ENCODE measurements at places on chromosomes 12 and 14.
A peak's percentile ranks its signal among the peaks of the same experiment; 100 is the strongest.

GRCh38 chr12:6735448-6736191 is 11.8 kb downstream of the COPS7A start:
- peak; percentile 41 for DNase-seq

DNA sequence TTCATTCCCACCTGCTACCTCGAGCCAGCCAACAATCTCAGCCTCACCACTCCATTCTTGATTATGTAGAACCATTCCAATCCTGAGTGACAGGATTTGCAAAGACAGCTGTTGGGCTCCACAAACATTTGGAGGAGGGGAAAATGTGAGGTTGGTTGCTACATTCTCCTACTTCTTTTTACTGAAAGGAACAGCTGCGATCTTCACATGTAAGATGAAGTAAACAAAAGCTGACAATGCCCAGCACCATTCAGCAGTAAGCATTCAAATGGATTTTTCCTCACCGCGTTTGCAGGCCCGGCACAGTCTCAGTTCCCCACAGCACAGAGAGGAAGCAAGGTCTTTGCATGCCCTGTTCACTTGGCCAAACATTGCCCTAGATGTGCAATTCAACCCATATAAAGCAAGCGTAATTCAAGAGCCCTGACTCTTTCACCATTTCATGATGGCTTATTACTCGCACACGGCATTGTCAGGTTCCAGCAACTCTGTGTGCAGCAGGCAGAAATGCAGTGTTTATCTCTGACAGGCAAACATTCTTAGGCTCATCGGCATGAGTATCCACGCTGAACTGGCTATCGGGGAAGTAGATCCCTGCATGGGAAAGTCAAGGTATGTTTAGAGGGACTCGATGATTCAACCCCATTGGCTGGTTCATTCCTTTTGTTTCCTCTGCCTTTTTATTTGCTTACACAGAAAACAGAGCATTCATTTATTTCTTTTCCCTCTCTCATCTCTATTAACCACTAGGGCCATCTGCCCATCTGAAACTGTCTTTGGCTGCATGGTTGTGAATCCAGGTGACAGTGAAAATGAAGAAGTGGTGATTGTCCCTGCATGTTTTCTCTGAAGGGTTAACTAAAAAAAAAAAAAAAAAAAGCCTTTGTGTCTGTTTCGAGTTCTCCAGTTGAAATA is 236.1 kb upstream of the PLEKHG7 start:
- DNase-seq: peak; percentile 73

GRCh38 chr12:15700595-15700994 is 88.6 kb downstream of the EPS8 start:
- peak; percentile 83 for DNase-seq

DNA sequence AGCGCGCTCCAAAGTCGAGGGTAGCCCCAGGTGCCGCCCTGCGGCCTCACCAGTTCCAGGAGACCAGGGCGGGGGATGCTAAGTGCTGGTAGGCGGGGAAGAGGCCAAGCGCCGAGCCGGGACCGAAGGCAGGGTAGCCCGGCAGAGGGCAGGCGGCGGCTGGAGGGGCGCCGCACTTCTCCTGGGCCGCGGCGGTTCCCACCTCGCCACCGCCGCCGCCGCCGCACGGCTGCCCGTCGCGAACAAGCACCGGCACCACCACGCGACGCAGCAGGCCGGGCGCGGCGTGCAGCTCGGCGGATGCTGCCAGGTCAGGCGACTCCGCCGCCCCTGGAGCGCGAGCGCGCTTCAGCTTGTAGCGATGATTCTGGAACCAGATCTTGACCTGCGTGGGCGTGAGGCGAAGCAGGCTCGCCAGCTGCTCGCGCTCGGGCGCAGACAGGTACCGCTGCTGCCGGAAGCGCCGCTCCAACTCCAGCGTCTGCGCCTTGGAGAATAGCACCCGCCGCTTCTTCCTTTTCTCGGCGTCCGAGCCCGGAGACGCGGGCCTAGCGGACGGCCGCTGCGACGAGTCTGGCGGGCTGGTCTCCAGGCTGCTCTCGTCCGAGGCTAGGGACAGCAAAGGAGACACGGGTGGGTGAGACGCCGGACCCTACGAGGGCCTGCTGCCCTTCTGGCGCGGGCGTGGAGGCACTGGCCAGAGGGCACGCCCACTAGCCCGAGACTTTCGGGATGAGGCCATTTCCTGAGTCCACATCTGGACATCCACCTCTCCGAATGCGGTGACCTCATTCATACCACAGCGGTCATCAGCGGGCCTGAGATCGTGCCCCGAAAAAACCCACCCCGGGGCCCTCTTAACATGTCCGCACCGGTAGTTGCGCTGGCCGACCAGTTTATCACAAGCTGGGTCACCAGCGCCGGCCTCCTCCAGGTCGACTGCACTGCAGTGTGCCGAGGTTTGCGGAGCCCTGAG is 1.3 kb downstream of the NKX2-8 start:
- DNase-seq: no peak

DNA sequence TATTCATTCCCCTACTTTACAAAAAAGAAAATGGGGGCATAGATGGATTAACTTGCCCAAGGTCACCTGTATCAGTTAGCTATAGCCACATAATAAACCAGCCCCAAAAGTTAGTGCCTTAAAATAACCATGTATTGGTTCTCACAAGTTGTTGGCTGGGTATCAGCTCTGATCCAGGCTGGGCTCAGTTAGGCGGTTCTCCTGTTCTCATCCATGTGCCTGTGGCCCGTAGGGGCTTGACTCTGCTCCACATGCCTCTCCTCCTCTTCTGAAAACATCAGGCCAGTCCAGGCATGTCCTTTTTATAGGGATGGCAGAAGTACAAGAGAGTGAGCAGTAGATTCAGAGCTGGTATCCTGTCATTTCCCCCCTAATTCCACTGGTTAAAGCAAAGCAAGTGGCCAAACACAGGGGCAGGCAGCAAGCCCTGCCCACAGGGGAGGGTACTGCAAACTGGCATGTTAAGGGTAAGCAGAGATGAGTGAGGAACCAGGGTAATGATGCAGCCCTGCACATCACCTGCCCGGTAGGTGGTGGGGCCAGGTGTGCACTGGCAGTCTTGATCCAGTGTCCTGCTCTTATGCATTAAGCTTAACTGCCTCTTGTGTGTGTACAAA is 47.9 kb upstream of the TUNAR start:
- no peak for DNase-seq

GRCh38 chr14:20455355-20456300 is 602 bp downstream of the APEX1 start:
- peak; percentile 69 for DNase-seq

- DNase-seq: no peak
These were observed 265.1 kb downstream of the BTG1 start for GRCh38 chr12:91880528-91880927.

GRCh38 chr14:62908506-62908905 is 136.8 kb downstream of the KCNH5 start:
- DNase-seq: no peak

DNA sequence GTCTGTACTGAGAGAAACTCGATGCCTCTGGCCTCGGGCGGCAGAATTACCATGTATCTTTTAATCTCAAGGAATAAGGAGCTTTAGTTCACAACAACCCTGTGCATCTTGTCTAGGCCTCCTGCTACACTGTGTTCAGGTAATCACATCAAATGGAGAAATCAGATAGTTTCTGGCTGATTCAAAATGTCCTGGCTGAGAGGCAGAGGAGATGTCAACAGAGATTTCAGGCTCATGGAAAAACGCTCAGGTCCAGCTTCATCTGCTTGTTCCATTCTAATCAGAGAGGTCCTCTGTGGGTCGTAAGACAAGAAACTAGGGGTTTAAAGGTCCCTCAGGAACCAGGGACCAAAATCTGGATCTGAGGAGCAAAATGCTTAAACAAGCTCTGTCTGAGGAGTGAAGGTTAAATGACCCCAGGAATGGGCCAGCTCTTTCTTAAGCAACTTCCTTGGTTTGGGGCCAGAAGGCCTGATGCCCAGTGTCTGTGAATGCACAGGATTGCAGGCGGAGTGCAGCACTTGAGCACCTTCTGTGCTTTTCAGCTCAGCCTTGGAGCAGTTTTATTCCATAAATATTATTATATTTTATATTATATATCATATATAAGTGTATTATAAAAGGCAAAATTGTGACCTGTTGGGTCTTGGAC is 170.2 kb upstream of the PRICKLE1 start:
- no peak for DNase-seq

DNA sequence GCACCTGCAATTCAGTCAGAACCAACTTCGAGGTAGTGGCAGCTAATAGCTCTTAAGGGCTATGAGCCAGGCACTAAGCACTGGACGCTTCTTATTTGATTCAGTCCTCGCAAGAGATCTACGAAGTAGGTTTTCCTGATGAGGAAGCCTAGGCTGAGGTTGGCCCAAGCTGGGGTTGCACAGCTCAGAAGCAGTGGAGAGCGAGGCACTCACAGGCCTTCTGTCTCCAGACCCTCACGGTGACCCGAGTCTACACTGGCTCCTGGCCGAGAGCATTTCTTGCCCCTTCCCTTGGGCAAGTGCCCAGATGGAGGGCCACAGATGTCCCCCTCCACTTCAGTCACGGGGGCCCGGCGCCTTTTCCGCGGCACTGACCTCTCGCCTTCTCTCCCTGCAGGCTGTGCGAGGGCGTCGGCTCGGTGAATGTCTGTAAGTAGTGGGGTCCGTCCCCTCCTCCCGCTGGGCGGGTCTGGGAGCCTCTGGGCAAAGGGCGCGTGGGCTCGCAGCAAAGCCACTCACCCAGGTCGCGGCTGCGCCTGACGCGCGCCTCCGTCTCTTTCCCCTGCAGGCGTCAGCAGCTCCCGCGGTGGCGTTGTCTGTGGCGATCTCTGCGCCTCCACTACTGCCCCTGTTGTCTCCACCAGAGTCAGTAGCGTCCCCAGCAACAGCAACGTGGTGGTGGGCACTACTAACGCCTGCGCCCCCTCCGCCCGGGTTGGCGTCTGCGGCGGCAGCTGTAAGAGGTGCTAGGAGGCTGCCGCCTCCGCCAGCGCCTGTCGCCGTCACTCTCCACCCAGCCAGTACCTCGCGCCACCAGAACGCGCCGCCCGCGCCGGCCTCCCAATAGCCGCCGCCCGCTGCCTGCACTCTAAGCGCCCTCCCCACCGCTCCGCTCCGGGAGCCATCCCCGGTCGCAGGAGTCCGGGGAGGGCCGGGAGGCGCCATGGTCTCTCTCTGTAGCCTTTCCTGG is 13.1 kb downstream of the KRT83 start:
- no peak for DNase-seq

DNA sequence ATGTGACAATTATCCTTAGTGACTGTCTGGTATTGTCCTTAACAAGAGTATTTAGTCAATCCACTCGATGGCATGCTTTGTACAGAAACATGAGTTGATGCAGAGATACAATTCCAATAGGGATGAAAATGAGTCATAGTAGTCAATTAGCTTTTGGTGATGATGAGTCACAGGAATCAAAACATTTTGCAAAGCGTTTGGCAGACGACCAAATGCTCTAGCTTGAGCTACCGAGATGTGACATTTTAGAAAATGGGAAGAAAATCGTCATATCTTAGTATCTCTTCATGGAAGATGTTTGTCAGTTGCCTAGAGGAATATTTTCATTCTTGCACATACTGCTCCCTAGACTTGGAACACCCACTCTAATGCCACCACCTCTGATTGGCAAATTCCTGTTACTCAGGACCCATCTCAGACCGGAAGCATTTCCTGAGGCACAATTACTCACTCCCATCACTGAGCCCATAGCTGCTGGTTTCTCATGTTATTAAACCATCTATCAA is 95.0 kb downstream of the LMNTD1 start:
- DNase-seq: peak; percentile 92

GRCh38 chr12:40010899-40011774 is 94.7 kb downstream of the SLC2A13 start:
- DNase-seq: peak; percentile 31

- no peak for DNase-seq
These were observed 187.6 kb downstream of the CACNA1C start for GRCh38 chr12:2240390-2240789.

GRCh38 chr12:107801150-107801549 is 26.6 kb downstream of the ASCL4 start:
- no peak for DNase-seq

GRCh38 chr12:94092516-94093241 is 55.7 kb upstream of the PLXNC1 start:
- DNase-seq: peak; percentile 95
